A549 treated with CpdA at 1 μM for 4 hours (cell line): ENCODE measurements at places on chromosomes 13 and 19. TPM values are rescaled to one million over a fixed set of nuclear protein-coding genes. Genes with fewer than 3 reads are reported as not detected.

The PSG4 gene
- 0.66 to 2.4 TPM (median 1.0 TPM) in 5 replicates for total RNA-seq

The ZNF223 gene
- total RNA-seq, result 2.4 to 2.9 TPM (median 2.6 TPM) in 5 replicates

The LRRC63 gene
- 0.03 to 0.11 TPM in 2 of 5 replicates, not detected in the others for total RNA-seq

The LMO7 gene
- 33.5 to 51.4 TPM (median 44.3 TPM) in 5 replicates for total RNA-seq

The CELF5 gene
- 0.26 to 0.53 TPM (median 0.36 TPM) in 5 replicates for total RNA-seq
